Ammon's horn (tissue), 1 donor: ENCODE measurements at places on chromosomes 3 and 15.

DNA sequence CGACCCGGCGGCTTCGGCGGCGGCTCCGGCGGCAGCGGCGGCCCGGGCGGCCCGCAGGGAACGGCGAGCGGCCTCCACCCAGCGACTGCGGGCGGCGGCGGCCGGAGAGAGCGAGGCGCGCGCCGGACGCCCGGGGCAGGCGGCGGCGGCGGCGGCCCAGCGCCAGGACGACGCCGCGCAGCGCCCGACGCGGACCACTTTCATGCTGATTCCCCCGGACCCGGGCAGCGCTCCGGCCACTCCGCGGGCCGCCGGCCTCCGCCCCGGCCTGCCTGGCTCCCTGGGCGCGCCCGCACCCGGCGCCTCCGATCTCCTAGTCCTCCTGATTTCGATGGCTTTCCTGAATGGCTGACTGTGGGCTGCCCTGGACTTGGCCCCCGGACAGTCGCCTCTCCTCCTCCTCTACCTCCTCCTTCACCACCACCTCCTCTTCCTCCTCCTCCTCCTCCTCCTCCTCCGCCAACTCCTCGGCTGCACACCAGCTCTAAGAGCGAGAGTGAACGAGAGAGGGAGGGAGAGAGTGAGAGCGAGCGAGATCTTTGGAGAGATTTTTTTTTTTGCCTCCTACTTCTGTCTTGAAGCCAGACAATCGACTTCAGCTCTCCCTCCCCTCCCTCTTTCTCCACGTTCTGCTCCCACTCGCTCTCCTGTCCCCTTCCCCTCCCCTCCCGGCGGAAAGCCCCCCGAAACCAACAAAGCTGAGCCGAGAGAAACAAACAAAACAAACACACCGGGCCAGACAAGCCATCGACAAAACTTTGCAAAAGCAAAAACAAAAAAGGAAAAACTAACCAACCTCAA is 844 bp downstream of the NR2F2 start:
- no peak for DNase-seq

DNA sequence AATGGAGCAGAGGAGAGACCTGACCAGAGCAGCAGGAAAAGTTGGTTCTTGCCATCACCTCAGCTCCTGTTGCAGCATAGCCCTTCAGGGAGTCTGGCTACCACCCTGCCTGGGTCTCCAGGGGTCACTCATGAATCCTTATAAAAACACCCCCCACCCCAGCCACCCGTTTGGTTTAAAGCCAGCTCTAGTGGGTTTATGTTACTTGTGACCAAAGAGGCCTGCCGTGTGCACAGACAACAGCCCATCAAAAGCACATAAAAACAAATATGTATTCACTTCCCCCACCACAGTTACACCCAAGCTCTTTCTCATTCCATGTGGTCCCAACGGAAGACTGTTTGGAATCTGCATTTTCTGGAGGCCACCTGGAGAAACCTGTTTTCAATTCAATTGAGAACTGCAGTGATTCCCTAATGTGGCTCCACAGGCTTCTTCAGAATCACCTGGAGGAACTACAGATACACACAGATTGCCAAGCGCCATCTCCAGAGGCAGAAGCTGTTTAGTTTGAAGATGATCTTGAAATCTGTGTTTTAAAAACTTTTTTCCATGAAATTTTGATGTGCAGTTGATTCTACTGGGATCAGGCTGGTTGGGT is 13.8 kb downstream of the FOXL2 start:
- no peak for DNase-seq

- no peak for DNase-seq
Measured at GRCh38 chr15:94135486-94136147, 95.7 kb upstream of the MCTP2 start.

DNA sequence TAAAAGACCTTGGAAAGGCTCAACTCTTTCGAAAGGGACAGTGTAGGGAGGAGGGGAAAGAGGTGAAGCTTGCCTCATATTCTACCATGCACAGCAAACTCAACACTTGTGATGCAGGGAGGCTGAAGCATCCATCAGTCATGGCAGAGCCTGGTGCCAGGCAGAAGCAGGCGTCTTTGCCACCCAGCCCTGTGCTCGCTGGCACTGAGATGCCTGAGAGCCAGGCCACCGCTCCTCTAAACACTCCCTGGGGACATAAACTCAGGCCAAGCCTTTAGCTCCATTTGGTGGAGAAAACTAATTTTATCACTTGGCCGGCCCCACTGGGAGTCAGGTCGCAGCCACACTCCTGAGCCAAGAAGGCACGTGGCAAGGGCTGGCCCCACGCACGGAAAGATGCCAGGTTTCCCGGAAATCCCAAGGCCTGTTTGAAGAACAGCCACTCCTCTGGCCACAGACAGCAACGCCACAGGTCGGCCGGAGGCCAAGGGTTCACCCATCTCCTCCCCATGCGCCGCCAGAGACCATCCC is 30.7 kb downstream of the XXYLT1 start:
- no peak for DNase-seq

DNA sequence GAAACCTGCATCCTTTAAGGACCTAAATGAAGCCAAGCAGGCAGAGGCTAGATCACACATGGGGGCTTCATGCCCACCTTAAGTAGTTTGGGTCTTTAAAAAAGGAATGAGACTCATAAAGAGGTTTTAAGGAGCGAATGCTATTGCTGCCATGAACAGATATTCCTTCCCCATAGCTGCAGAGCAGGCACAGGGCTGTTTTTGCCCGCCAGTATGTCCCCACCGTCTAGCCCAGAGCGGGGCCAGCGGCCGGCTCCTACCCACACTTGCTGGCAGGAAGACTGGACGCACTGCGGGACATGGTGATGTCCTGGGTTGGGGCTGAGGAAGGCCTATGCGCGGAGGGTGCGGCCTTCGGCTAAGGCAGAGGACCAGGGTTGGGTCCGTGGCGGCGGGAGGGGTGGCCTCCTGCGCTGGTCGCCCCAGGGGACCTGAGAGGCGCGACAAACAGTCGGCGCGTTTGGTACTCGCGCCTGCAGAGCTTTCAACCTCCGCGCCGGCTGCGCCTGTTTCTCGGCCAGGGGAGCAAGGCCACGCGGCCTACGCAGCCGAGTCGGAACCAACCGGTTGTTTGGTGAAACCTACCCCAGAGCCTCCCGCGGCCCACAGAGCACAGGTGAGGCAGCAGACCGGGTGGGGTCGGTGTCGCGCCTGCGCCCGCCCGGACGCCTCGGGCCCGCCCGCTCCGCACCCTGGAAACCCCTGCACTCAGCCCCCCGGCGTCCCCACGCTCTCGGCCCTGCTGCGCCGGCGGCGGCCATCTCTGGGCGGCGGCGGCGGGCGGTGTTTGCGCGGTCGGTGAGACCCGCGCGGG is at the start of gene FAIM:
TSS of gene FAIM (plus strand) at position 450 of the 814 bp plus-strand sequence. CDS start 10,956 bp downstream, outside the sequence.
- DNase-seq: peak; percentile 69
